Stimulated activated CD4-positive, alpha-beta T cell treated with anti-CD3 and anti-CD28 coated beads, TNF-alpha, amount 100 ng/mL, for 4 hours (primary cell): ENCODE measurements at places on chromosomes 4 and X.

- DNase-seq, result no peak
Observed at GRCh38 chrX:35699642-35700041, 98.5 kb upstream of the MAGEB16 start.

DNA sequence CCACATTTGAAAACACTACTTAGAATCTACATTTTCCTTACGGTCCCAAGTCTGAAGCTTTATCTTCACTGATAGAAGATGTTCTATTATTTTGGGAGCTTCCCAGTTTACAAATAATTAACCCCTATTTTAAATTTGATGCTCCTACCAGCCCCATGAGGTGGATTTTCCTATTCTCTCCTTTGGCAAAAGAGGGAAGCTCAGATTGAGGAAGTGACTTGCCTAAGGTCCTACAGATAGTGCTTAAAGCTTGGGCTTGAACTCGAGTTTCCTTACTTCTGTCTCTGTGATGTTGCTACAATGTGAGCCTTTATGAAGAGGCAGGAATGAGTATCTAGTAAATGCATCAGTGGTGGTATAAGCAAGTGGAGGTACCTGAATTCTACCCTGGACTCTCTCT, 27.5 kb downstream of the HEPH start:
- no peak for DNase-seq

DNA sequence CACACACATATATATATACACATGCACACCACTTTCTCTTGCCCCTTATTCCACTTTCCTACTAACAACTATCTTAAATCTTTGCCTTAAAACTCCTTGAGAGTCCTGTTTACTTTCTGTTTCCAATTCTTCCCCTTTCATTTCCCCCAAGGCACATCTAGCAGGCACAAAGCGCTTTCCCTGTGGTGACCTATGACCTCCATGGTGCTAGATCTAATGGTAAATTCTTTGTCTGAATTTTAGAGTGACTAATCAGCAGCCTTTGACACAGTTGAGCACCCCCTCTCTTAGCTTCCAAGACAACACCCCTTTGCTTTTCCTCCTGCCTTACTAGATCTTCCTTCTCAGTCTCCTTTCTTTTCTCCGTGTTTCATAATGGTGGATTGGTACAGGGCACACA, 236.4 kb upstream of the TTC29 start:
- DNase-seq, result no peak

DNA sequence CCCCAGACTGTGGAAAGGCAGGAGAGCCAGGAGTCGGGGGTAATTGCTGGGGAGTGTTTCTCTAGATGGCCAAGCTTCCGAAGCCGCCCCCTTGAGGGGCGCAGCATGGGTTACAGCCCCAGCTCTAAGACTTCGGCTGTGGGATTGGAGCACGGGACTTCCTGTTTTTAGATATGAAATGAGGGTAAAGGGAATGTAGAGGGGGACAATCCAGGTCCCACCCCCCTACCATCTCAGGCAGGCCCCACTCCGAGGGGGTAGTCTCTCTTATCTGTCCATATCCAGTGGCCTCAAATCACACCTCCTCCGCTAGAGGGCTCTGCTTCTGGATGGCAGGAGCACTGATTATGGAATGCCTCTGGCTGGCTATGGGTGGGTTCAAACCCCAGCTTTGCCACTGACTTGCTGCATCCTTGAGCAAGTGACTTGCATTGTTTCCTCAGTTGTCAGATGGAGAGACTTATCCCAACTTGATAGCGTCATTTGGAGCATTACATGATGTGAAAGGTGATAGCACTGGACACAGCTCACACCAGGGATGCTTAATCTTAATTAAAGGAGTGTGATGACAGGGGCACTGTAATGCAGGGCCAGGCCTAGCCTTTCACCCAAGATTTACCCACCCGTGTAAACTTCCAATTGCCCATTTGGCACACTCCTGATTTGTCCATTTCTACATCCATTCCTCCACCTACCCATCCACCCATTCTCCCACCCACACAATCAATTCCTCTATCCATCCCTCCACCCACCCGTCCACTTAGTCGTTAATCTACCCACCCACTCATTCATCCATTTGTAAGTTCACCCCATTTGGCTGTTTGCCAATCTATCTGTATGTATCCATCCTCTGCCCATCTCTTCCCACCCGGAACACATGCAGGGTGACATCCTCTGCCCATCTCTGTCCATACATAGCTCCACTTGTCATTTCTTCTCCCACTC, 848 bp upstream of the KCND1 start:
- no peak for DNase-seq

DNA sequence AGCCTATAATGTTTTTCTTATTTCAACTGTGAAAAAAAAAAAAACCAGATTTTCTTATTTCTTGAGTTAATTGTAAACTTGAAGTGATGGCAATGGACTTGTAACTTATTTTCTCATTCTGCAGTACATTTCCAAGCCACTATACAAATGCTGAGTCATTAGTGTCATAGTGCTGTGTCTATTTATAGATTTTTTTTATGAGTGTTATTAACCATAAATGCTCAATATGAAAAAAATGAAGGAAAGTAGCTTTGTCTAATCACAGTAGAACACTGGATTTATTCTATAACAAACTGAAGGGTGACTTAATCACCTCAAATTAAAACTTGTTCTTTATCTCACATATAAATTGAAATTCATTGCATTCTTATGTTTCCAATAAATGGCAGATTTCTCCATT, 718.6 kb downstream of the CCSER1 start:
- no peak for DNase-seq

- DNase-seq, result no peak
Observed at GRCh38 chr4:156939139-156939538, 32.5 kb downstream of the PDGFC start.

GRCh38 chr4:23224684-23225420, 532.1 kb downstream of the GBA3 start:
- DNase-seq, result no peak

DNA sequence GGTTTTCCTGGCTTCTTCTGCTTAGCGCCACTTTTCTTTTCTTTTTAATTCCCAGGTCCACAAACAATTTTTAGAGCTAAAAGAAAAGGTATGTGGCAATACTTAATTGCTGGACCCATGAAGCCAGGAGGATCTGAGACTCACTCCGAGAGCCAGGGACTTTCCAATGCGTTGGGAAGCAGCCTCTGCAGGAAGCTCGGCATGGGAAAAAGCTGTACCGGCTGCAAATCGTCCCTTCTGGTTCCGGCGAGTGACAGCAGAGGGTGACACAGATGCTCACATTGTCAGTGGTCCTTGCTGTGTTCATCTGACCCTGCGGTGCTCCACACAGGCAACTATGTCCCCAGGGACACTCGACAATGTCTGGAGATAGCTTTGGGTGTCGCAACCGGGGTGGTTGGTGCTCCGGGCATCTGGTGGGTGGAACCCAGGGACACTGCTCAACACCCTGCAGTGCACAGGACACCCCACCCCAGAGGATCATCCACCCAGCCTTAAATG, 164.0 kb downstream of the PRKX start:
- no peak for DNase-seq

- peak; percentile 5 for DNase-seq
Observed at GRCh38 chrX:120365320-120365719, 3.4 kb downstream of the ATP1B4 start.

GRCh38 chr4:83019794-83020494, 9.3 kb upstream of the LIN54 start:
- DNase-seq, result no peak

DNA sequence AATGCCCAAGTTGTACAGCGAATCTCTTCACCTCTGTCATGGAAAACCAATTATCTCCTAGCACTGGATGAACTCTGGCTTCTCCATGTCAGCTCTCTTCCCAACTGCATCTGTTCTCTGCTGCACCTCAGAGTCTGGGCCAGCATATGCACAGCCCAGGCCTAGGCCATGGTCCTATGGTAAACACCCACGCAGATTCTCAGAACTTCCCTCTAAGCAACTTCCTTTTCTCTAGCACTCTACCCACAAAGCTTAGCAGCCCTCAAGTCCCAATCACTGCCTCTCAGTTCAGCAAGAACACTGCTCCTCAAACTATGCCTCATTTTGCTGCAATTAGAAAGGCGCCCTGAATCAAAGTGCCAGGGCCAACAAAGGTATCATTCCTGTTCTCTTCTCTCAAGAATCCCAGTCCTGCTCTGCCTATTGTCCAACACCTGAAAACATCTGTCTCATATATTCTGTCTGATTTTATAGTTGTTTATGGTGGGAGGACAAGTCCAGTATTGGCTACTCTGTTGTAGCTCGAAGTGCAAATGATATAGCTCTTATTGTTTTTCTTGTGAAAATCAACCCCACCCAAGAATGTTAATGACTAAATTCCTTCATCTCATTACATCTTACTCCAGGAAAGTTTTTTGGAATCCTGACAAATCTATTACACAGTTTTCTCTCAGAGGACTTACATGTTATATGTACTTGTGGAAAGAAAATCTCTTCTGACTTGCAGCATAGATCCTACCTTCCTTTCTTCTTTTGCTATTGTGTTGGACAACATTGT, 85.4 kb downstream of the DCHS2 start:
- DNase-seq, result no peak

GRCh38 chrX:154529206-154529612, 13.2 kb upstream of the FAM3A start:
- no peak for DNase-seq

- DNase-seq, result no peak
Observed at GRCh38 chrX:39729981-39730661, 367.6 kb downstream of the BCOR start.

GRCh38 chrX:145002771-145003170, 244.5 kb upstream of the SPANXN1 start:
- DNase-seq, result no peak
